Dorsolateral prefrontal cortex (tissue), 122 donors: ENCODE measurements at places on chromosomes 6 and 20.

GRCh38 chr6:46170357-46171289, at the start of gene ENPP5:
Gene ENPP5, minus strand, starts transcription at chr6:46170980. Its CDS starts 2,718 bp downstream, at chr6:46168262.
- DNase-seq: peak; percentile 92

DNA sequence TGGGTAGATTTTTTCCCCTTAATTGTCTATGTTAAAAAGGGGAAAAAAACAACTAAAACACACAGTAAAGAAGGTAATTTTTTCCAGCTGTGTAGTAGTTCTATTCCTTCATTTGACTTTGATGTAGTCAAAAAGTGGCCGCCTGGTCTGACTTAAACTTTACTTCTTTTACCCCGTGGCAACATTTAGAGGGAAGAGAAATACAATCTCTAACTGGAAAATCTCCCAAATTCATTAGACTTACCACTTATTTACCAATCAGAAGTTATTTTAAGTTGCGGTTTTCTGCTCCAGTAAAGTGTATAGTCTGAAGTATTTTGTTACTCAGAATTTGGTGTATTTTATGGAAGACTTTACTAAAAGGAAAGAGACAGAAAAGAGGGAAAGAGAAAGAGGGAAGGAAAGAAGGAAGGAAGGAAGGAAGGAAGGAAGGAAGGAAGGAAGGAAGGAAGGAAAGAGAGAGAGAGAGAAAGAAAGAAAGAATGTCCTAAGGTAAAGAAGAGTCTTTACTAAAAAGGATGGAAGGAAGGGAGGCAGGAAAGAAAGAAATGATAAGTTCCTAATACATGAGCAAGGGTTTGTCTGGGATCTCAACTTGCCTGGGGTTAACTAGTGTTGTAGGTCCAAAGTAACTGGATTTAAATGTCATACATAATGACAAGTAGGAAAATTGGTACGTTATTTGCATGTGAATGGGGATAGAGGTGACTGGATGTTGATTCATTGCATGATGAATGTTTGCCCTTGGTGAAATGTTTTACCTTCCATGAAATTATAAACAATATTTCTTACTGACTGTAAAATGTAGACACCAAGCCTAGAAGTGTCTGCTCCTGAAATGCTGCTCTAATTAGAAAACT, 135.1 kb downstream of the SAMD5 start:
- no peak for DNase-seq

DNA sequence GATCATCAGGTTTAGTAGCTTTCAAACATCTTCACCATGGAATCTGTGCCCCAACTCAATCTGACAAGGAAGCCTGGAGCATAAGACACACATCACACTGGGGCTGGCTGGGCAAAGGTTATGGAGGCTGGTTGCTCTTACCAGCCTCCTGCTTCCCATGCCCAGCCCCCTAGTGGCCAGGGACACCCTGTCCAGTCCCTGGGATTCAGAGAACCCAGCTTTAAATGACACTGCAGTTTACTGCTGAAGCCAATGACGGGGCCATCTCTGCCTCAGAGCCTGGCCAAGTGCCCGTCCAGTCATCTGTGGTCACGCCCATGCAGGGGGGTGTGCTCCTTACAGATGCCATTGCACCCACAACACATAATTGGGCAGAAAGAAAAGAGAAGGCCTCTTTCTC, 272.9 kb downstream of the SMOC2 start:
- no peak for DNase-seq

GRCh38 chr6:85551264-85551663, 42.4 kb downstream of the SNX14 start:
- no peak for DNase-seq

- no peak for DNase-seq
Measured at GRCh38 chr6:90026216-90026615, 131.9 kb downstream of the GJA10 start.

- no peak for DNase-seq
Measured at GRCh38 chr6:147744012-147744411, 235.5 kb downstream of the SAMD5 start.

- no peak for DNase-seq
Measured at GRCh38 chr6:51283723-51284355, 465.2 kb downstream of the TFAP2B start.
